ENCODE measurements at places on chromosomes 1 and 21. TPM values are rescaled to one million over a fixed set of nuclear protein-coding genes. Genes with fewer than 3 reads are reported as not detected.

DNA sequence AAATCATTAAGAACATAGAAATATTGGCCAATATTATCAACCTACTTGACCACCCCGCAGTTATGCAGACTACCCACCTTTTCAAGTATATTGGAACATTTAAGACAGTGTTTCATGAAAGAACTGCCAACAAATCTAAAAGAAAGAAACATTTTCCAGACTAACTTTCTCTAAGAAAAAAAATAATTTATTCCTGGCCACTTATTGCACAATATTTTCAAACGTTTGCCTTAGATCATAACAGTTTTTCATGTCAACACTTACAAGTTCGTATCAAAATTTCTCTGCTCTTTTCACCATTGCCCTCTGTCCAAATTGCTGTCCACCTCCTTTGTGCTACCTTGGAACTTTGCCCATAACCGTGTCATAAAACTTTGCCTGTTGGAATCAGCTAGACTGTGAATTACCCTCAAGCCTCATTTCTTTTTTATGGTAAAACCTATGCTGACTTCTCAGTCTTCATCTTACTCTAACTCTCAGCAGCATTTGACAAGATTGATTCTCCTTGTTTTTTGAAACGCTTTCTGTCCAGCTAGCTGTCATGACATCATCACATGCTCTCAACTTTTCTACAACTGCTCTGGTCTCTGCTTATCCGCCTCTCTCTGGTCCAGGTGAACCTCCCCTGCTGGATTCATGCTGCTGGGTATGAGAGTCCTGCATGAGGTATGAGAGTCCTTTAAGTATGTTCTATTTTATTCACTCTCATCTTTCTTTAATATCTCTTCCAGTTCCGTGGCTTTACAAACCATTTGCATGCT, 92.8 kb upstream of the CHRM3 start:
- no peak overlapping the region for H3K4me3 ChIP-seq
- no peaks in the 10 kb centered on the region for H3K36me3 ChIP-seq
- H3K4me1 ChIP-seq, result no peaks in the 10 kb centered on the region
- H3K27me3 ChIP-seq, result no peaks in the 10 kb centered on the region

DNA sequence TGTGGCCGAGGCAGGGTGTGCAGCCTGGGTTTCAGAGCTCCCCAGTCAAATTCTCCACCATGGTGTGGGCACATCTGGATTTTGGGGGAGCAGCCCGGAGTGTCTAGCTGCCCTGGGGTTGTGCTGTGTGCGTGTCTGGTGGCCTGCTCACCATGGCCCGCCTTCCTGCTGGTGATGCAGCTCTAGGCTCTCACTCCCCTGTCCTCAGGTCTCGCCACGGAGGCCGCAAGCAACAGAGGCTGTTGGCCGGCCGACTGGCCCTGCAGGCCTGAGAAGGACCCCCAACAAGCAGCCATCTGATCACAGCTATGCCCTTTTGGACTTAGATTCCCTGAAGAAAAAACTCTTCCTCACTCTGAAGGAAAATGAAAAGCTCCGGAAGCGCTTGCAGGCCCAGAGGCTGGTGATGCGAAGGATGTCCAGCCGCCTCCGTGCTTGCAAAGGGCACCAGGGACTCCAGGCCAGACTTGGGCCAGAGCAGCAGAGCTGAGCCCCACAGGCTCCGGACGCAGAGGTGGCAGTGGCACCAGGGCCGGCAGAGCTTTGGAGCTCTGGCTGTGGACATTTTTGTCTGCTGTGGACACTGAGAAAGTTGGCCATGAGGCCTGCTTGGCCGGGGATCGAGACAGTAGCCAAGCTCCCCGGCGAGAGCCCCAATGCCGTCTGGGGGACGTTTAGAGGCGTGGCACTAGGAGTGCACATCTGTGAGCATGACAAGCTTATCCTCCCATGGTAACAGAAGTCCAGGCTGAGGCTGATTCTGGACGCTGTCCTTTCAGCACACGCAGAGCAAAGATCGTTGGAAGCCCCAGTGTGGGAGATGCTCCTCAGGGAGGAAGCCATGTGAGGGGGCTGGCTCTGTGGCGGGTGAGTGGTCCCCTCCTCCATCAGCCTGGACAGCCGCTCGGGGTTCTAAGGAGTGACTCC, 8.2 kb downstream of the THAP3 start:
- H3K36me3 ChIP-seq, result peaks cover 57% of the 10 kb centered on the region
- no peak for DNase-seq
- H3K4me3 ChIP-seq, result no peak overlapping the region
- no peaks in the 10 kb centered on the region for H3K4me1 ChIP-seq

DNA sequence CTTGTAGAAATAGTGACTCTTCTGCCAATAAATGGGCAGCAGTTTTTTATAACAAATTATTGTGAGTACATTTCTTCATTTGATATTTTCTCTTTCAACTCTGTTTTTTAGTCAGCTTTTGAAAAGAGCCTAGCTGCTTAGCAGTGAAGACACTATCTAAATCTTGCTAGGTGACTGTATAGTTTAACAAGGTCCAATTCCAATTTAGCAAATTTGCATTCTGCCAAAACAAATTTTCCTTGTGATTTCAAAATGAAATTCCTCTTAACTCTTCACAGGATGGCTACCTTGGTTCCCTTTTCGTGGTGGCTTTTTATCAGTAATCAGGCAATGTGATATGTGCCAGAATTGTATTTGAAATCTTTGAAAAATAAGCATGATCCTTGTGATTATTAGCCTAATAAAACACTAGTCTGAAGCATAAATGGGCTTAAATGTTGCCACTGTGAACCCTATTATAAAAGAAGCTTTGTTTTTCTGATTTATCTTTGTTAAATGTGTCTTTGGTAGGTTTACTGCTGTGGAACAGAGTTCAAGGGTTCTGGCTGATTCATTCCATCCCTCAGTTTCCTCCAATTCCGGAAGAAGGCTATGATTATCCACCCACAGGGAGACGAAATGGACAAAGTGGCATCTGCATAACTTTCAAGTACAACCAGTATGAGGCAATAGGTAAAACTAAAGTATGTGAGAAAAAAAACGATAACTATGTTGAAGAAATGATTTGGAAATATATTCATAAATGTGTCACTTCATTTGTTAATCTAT, 12.2 kb downstream of the DNASE2B start:
- H3K27me3 ChIP-seq, result no peaks in the 10 kb centered on the region
- H3K27ac ChIP-seq, result peak overlapping the region; percentile 62
- peaks cover 52% of the 10 kb centered on the region for H3K4me1 ChIP-seq
- DNase-seq, result no peak
- no peak overlapping the region for H3K4me3 ChIP-seq

DNA sequence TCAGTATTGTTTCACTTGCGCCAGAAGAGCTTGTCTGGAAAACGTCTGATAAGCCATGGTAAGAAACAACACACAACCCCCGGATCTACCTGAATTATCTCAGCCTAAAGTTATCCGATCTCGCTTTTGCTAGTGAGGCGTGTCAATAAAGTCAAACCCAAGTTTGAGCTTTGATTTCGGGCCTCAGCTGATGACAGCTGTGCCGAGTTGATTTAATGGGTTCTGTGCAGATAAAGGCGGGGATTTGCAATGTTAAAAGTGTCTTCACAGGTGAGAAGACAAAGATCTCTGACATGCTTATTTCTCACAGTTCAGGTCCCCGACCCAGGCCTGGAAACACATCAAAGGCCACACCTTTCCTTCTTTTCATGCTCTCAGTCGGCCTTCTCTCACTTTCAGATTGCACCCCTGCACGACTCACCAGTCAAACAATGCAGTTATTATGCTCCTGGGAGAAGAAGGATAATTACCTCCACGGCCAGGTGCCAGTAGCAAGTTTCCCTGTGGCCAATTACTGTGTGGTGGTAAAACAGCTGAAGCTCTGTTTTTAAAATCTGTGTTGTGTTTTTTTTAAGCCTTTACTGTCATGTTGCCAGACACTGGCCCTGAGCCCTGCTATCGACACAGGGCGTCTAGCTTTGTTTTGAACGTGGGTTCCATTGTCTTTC, 245.3 kb upstream of the RUNX1 start:
- H3K4me3 ChIP-seq, result no peak overlapping the region
- DNase-seq, result peak; percentile 50
- peaks cover 23% of the 10 kb centered on the region for H3K4me1 ChIP-seq
- H3K27me3 ChIP-seq, result no peaks in the 10 kb centered on the region

The GJA8 gene
- total RNA-seq, result not detected

The KCNQ4 gene
- 2.5 TPM for total RNA-seq
